ENCODE measurements at places on chromosomes 7 and 10. TPM values are rescaled to one million over a fixed set of nuclear protein-coding genes. Genes with fewer than 3 reads are reported as not detected.
A peak's percentile ranks its signal among the peaks of the same experiment; 100 is the strongest.

DNA sequence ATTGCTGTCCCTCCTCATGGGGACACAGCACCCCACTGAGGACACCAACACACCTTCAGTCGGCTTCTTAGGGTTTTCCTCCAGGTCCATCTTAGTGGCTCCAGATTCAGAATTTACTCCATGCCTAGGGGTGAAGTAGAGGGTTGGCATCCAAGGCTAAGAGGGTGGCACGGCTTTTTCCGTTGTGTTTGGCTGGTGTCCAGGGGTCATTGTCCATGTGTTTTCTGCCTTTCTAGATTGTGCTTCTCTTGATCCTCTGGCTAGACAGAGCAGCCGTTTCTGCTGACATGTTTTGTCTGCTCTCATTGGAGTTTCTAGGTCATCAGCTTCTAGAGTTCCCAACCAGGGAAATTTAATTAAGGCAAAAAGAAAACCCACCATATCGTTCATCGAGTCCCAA lies 291.6 kb upstream of the CELF2 start:
- H3K4me3 ChIP-seq, result no peak overlapping the region
- H3K27me3 ChIP-seq, result no peaks in the 10 kb centered on the region
- no peak for DNase-seq
- H3K4me1 ChIP-seq, result no peaks in the 10 kb centered on the region
- no peak overlapping the region for H3K27ac ChIP-seq

DNA sequence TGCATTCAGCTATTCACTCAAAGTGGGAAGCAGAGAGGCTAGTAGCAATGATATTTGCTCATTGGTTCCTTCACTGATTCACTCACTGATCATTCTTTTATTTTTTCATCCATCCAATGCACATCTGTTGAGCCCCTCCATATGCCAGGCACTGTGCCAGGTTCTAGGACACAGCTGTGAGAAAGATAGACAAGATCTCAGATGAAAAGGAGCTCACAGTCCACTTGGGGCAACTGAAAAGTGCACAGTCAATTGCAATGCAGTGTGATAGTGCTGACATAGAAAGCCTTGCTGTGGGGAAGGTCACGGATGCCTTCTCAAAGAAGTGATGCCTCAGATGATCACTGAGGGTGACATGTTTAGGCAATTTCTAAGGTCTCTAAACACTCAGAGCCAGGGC lies 262.3 kb downstream of the PTEN start:
- H3K27me3 ChIP-seq, result no peaks in the 10 kb centered on the region
- H3K36me3 ChIP-seq, result no peaks in the 10 kb centered on the region
- no peak overlapping the region for H3K4me3 ChIP-seq
- no peak for DNase-seq

GRCh38 chr7:87513735-87514335 lies 38.4 kb upstream of the ABCB4 start:
- H3K4me3 ChIP-seq, result no peak overlapping the region
- no peaks in the 10 kb centered on the region for H3K36me3 ChIP-seq
- no peak overlapping the region for H3K27ac ChIP-seq
- no peaks in the 10 kb centered on the region for H3K4me1 ChIP-seq
- no peak for DNase-seq

DNA sequence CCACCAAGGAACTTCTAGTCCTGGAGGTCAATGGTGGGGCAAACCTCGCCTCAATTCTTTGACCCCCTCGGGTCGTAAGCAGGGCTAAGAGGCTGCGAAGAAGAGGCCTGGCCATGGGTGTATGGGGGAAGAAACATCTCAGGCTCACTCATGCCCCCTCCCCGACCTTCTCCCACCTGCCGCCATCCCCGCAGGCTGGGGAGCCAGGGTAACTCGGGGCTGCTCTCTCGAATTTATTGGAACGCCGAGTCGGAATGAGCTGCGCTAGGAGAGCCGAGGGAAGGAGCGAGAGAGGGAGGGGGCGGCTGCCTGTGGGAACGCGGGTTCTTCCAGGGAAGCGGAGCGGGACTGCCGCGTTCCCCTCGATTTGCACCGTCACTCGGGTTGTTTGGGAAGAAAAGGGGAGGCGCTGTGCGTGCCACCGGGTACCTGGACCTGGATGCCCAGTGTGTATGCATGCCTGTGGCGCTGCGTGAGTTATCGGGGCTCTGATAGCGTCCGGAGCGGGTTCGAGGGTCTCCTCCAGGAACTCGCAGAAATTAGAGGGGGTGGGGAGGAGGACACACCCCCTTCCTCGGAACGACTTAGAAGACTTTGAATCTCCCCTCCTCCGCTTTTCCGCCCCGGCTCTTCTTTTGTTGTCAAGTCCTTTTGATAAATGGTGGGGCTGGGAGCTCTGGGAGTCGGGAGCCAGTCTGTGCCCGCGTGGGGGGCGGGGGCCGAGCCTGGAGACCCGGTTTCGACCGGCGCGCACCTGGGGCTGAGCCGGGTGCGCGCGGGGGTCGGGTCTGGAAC lies 1.8 kb upstream of the ZNF503 start:
- peaks cover 4% of the 10 kb centered on the region for H3K4me1 ChIP-seq
- no peaks in the 10 kb centered on the region for H3K27me3 ChIP-seq
- peak overlapping the region; percentile 93 for H3K4me3 ChIP-seq
- peak overlapping the region; percentile 98 for H3K27ac ChIP-seq
- DNase-seq, result peak; percentile 76

DNA sequence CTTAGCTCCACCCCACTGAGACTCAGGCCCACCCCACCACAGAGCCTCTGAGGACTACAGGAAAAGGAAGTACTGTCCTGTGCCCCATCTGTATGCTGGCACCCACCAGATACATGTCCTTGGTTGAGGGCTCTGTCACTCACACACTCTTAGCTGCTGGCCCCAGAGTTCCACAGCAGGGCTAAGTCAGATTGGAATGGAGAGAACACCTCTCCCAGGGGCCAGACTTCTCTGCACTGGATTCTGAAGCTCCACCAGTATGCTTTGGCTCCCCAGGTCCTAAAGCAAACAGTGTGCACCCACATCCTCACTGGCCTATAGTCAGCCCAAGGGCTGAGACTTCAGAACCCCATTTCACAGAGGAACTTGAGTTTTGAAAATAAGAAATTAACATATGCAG lies 103.2 kb upstream of the PPP2R2D start:
- DNase-seq, result no peak
- no peaks in the 10 kb centered on the region for H3K27me3 ChIP-seq
- no peak overlapping the region for H3K4me3 ChIP-seq
- no peaks in the 10 kb centered on the region for H3K36me3 ChIP-seq
- H3K4me1 ChIP-seq, result no peaks in the 10 kb centered on the region

Gene SLC35G1
- 11.1 TPM for total RNA-seq

Gene CRPPA
- 5.2 TPM for total RNA-seq

Gene CALHM2
- total RNA-seq, result 46.5 TPM

Gene TRIM4
- 31.7 TPM for total RNA-seq

Gene SEMA3A
- 3.4 TPM for total RNA-seq

Gene NCOA4
- total RNA-seq, result 76.2 TPM
